ENCODE measurements at places on chromosomes 2 and 18.

DNA sequence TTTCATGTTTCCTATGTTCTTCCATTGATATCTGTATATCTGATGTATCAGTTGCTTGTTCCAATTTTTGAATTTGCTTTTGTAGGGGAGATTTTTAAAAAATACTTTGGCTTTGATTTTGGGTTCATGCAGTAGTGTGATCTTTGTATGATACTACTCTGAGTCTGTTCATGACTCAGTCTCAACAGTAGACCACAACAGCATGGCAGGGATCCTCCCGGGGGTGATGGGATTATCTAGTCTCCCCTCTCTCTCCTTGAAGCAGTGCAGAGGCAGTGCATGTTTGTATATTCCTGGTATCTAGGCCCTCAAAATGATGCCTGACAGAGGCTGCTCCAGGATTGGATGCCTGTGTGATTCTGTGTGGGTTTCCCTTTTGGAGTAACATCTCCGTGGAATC, 55.3 kb downstream of the G6PC2 start:
- ATAC-seq: no peak

- ATAC-seq: no peak
Measured at GRCh38 chr2:143575340-143575739, 446.1 kb downstream of the ARHGAP15 start.

GRCh38 chr2:29629495-29629894, 291.9 kb downstream of the ALK start:
- no peak for ATAC-seq

DNA sequence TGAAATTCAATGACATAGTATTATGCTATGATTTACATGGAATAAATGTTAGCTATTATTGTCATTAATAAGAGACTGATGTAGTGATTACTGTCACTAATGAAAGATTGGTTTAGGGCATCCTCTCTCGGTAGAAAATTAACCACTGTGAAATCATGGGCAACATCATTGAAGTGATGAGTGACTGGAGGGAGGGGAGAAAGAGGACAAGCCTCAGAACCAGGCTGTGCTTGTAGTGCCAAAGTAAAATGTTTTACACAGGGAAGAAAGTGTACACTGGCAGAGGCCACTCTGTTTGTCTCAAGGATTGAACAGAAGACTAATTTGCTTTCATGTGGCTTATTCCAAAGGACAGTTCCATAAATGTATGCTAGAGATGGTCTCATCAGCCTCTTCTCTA, 456.2 kb upstream of the TCF4 start:
- no peak for ATAC-seq

DNA sequence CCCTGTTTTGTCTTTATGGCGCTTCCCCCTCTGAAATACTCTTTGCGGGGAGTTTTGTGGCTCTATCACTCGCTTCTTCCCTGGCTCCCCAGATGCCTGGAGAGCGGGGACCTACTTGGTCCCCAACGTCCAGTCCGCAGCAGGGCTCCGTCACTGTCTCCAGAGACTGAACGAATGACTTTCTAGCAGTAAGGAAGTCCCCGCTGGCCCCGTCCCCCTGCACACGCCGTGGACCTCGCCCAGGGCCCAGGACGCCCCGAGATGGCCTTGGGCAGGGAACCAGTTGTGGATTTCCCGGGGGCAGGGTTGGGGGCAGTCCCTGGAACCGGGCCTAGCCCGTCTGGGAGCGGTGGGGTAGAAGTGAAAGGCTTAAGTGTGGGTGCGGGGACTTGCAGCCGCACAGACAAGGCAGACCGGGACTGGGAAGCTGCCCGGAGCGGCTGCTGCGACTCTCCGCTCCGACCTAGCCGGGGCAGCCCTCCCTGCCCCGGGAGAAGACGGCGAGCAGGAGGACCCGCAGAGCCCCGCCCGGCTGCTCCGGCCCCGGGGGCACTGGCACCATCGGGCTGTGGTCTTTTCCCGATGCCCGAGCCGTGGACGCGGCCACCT, 821 bp upstream of the EPHA4 start:
- peak; percentile 45 for ATAC-seq

GRCh38 chr2:112832841-112833638, 3.5 kb downstream of the IL1B start:
- no peak for ATAC-seq

GRCh38 chr2:178499640-178500039, 19.4 kb downstream of the PLEKHA3 start:
- ATAC-seq: no peak

DNA sequence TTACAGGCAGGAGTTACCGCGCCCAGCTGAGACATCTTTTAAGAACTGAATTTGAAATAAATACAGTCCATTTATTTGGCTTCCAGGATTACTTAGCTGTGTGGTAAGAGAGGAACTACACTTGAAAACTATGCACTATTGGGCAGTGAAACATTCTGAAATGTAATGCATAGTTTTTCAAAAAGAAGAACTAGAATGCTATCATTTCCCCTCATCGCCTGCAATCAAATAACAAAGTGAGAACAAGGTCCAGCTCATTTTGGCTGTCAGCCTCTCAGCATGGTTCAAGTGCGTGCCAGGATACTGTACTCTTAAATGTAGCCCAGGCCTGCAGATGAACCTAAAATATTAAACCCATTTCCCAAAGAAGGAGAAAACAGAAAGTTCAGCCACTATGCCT, 76.6 kb upstream of the ARL5A start:
- ATAC-seq: no peak

DNA sequence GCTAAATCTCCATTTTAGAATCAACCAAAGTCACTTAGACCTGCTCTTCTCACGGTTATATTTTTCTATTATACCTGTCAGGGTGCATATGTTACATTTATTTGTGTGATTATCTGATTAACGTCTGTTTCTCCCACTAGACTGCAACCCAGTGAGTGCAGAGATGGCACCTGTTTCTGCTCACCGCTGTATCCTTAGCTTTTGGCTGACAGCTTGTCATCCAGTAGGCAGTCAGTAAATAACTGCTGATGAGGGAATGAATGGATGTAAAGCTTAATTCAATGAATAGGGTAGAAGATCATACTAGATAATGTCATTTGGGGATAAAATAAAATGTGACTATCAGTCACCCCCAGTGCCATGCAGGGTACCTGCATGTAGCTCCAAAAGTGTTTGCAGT, 6.9 kb upstream of the CHRNA1 start:
- ATAC-seq: no peak

DNA sequence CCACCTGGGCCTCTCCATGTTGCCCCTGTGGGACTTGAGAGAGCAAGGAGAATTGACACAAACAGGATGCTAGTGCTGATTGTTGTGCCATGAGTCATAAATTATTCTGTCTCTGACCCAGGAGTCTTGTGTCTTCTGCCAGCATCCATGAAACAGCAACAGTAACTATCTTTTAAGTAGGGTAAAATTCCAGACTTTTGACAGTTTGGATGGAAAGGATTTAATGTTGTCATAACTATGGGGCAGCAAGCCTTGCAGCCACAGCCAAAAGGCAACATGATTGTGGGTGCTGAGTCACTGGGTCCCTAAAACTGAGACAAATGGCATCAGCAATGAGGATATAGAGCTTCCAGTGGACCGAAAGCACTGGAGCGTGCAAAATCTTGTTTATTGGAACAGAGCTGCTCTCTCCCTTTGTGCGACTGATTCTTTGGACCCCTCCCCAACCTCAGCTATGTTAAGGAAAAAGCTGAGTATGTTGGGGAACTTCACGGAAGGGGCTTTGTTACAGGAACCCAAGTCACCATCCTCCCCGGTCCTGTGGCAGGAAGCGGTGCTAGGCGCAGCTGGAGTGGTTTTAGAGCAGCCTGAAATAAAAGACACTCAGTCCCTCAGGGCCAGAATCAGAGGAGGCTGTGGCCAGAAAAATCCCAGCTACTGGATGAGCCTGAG, 9.6 kb upstream of the ITPRIPL1 start:
- ATAC-seq: no peak

DNA sequence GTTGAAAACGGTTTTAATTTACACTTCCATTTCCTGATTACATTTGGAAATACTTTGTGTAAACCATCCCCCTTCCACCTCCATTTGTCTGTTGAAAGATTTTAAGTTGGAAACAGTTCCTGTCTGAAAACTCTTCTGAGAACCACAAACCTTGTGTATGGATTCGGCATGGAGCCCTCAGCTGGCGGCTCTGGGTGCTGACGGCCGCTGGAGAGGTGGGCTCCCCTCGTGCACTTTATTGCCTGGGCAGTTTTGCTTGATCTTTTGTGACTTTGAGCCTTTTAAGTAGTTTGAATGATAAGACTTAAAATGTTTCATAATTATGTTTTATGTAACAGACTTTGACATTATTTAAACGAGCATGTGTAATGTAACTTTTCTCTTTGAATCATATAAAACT, 11.1 kb downstream of the KLF11 start:
- ATAC-seq: no peak

- no peak for ATAC-seq
Measured at GRCh38 chr2:102618452-102619413, 620 bp upstream of the SLC9A2 start.

- peak; percentile 68 for ATAC-seq
Measured at GRCh38 chr2:216362730-216363129, 9.6 kb downstream of the MARCHF4 start.

DNA sequence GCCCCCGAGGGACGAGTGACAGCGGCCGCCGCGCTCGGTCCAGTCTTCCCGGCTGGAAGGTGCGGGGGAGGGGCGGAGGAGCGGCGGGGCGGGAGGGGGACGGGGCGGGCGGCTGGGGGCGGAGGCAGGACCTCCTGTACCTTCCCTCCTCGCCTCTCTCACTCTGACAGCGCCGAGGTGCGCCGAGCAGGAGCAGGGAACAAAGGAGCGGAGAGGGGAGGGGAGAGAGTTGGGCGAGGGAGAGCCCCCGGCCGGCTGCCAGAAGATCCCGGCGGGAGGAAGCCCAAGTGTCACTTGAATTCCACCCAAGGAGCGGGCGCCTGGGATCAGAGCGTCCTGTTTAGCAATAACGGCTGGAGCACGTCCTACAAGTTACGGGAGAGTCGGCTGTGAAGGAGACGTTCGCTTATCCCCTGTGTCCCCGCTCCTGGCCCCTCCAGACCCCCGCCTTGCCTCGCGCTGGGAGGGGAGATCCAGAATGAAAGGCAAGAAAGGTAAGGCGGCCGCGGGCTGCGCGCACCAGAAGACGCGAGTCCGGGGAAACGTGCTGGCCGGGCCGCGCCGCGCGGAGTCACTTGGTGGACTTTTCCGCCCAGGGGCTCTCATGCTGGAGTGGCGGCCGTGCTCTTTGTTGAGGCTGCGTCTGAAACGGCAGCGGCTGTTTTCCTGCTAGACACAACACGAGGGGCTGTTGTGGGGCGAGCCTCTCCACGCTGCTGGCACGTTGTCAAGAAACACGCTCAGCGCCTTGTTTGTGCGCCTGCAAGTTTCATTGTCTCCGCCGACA, at the start of gene TGIF1:
TSS of gene TGIF1 (plus strand) at position 161 of the 787 bp plus-strand sequence. CDS start at position 479, 318 bp downstream.
- peak; percentile 56 for ATAC-seq

GRCh38 chr2:101272045-101272784, 19.5 kb downstream of the CNOT11 start:
- no peak for ATAC-seq

DNA sequence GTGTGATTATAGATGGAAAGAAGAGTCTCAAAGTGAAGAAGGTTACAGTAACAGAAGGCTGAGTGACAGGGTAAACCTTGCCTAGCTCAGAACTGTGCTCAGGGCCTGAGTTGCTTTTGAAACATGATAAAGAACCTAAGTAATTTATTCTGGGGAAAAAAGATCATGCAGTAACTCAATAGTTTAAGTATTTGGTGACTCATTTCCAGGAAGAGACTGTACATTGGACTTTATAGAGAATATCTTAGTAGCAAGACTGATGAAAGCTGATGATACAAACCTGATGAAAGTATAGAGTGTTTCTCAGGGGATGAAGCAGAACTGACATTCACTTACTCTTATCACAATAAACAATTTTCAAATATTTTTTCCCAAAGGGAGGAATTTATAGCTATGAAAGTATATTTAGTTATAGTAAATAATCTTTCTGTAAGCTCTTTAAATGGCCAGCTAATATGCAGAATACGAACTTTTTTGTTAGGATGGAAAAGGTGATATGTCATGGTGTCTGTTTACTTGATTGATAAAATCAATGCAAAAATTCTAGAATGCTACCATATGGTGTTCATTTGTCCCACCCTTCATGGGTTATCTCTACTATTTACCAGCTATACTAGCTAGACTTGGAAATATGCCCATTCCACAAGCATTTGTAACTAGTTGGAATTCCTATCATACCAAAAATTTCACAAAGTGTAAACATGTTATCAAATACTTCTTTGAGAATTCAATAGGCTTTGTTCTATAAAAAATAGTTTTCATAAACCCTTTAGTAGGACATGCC, 1265.5 kb upstream of the ACVR2A start:
- no peak for ATAC-seq

GRCh38 chr2:126685629-126686028, 29.7 kb downstream of the GYPC start:
- no peak for ATAC-seq

- no peak for ATAC-seq
Measured at GRCh38 chr2:208584378-208584985, 177.9 kb downstream of the PTH2R start.

GRCh38 chr2:41723526-41723925, 324.3 kb upstream of the PKDCC start:
- ATAC-seq: no peak

DNA sequence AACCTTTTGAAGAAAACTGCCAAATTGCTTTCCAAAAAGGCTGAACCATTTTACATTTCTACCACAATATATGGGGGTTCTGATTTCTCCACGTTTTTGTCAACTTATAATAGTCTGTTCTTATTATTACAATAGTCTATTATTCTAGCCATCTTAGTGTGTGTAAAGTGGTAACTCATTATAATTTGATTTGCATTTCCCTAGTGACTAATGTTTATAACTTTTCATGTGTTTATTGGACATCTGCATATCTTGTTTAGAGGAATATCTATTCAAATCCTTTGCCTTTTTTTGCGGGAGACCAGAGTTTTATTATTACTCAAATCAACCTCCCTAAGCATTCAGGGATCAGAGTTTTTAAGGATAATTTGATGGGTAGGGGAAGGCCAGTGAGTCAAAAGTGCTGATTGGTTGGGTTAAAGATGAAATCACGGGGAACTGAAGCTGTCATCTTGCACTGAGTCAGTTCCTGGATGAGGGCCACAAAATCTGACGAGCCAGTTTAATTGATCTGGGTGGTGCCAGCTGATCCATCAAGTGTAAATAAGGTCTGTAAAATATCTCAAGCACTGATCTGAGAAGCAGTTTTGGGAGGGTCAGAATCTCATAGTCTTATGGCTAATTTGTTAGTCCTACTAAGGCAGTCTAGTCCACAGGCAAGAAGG, 303.4 kb upstream of the NCKAP5 start:
- ATAC-seq: no peak

- ATAC-seq: no peak
Measured at GRCh38 chr2:143397884-143398614, 268.8 kb downstream of the ARHGAP15 start.

DNA sequence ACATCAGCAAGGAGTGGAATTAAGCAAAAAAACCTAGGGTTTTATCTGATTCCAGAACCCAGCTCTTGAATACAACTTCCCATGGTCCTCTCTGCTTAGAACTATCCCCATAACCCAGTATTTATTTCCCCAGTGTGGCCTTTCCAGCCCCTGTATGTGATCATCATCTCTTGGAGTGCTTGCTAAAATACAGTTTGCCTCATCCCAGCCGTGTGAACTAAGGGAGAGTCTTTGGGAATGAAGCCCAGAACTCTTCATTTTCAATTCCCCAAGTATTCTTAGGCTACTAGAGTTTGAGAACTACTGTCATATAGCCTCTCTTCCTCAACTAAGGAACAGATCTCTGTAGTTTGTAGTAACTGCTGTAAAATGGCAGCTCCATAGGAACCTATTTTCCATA, 173.1 kb downstream of the LCLAT1 start:
- no peak for ATAC-seq

Data from esophagus mucosa (tissue), 1 donor.